ENCODE measurements at places on chromosomes 16 and 17.

DNA sequence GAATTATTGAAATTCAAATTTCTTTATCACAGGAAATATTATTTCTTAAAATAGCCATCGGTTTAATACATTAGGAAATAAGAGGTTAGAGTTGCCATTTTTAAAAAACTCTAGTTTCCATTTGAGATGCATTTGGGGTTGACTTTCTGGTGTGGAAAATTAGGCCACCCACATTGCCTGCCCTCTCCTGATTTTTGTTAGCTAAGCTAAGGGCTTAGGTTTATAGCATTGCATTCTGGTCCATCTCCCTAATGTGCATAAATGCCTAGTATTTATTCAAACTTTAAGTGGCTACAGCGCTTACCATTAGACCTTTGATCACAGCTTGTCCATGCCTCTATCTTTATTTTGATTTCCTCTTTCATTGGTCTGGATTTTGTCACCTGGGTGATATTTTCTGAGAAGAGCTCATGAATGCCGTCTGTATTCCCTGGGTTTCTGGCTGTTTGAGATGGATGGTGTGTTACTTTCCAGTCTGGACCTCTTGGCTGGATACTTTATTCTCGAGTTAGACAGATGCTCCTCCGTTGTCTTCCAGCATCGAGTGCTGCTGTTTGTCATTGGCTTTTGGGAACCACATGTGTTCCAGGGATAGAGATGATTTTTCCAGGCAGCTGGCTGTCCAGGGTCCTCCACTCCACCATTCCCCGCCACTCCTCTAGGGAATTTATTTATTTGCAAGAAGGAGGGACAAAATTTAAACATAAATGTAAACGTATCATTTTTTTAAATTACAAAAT, 120.3 kb downstream of the KATNIP start:
- no peak for DNase-seq

- DNase-seq, result no peak
These were observed 23.6 kb downstream of the ADAM11 start for GRCh38 chr17:44782326-44782850.

DNA sequence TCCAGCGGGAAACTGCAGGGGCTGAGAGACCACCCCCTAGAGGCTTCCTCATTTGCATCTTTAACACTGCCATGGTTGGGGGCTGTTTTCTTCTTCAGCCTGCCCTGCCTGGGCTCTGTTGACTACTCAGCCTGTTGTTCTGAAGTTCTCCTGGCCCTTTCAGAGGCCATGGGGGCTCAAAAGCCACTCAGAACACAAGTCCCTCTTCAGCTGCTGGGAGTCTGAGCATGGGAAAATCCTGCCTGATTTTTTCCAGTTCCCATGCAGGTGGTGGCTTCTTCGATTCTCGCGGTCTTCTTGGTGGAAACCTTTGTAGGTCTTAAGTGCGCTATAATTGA, 36.3 kb downstream of the PLCG2 start:
- no peak for DNase-seq

- DNase-seq, result no peak
These were observed 2.0 kb downstream of the TUBD1 start for GRCh38 chr17:59890720-59891119.

DNA sequence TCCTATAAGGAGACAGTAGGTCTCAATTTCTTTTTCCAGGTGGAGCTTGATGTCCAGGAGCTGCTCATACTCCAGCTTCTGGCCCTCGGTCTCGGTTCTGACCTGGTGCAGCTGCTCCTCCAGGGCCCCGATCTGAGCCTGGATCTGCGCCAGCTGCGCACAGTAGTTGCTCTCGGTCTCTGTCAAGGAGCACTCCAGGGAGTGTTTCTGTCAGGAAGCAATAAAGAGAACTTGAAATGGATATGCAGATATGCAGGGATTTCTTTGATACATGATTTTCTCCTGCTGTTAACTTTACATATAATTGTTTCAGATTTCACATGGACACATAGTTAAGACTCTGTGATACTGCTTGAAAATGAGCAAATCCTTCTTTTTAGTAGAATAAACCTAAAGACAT, 4.7 kb downstream of the KRT25 start:
- no peak for DNase-seq

- no peak for DNase-seq
These were observed 2.6 kb downstream of the RAI1 start for GRCh38 chr17:17683710-17684365.

DNA sequence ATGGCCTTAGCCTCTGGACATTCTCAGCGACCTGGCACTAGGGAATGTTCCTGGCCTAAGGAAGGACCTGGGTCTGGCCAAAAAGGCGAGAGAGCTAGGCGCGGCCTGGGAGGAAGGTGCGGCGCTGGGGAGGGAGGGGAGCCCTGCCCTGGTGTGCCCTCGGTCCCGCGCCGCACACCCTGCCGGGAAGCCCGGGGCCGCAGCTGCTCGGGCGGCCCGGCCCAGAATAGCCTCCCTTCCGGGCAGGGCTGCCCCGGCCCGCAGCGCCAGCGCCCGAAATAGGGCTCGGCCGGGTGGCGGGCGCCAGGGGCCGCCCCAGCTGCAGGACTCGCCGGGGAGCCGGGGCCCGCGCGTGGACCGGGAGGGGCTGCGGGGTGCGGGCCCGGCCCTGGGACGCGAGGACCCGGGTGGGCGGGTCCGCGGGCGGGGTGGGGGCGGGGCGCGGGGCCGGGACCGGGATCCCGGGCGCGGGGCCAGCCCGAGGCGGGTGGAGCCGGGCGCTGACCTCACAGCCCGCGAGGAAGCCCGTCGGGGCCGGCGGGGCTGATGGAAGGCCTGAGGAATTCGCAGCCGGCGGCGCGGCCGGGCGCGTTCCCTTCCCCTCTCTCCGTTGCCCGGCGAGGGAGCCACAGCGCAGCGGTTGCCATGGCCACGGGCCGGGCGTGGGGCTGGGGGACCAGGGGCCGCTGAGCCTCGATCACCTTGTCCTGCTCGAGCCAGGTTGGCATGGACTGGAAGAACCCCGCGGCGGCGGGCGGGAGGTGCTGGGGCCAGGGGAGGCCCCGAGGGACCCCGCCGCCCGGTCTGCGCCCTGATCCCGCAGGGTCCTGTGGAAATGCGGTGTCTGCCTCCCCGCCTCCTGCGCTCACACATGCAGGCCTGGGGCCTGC, 18.1 kb downstream of the SOCS3 start:
- no peak for DNase-seq

DNA sequence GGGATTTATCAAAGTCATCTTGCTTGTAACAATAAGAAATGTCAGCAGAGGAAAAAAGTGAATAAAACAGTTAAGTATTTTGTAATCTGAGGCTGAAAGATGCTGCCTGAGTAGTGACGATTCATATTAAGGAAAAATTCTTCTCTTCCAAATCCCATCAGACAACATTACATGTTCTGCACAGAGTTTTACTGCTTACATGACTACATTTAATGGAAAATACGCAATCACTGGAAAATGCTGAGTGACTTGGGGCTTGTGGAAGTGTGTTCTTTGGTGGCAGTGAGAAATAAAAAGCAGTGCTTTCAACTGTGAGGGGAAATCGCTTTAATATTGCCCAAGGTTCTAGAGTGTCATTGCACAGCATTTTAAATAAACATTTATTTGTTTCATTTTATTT, 1025.2 kb upstream of the GOT2 start:
- DNase-seq, result no peak

DNA sequence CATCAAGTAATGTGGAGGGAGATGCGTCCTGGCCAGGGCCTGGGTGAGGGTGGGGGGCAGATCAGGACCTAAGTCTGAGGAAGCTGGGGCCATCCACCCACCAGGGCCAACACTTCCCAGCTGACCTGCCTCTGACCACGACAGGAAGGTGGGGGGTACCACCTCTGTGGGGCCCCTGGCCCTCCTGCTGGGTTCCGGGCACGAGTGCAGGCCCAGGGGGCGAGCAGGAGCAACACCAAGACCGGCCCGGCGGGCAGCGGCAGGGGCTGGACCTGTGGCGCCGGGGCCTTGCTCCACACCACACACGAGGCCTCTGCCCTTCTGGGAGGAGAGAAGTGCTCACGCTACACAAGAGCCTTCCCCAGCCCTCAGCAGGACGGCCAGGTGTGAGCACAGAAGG, 13.3 kb downstream of the PDIA2 start:
- DNase-seq, result no peak

DNA sequence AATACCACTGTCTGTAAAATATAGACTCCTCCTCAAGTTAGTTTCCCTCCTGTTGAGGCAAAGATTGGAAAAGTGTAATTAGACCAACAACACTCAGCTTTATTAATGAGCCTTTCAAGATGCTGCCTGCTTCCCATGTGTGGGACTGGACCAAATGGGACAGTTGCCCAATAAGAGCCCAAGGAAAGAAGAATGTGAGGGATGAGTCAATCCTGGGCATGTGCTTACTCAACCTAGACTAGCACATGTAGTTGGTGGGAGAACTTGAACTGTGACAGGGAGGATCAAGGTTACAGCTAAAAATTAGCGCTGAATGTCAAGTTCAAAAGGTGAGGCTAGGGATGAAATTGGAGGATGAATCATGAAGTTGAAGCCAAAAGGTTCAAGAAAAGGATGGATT, 435.5 kb downstream of the CA10 start:
- DNase-seq, result no peak

GRCh38 chr17:65794572-65794971, 233.1 kb upstream of the AXIN2 start:
- DNase-seq, result no peak

DNA sequence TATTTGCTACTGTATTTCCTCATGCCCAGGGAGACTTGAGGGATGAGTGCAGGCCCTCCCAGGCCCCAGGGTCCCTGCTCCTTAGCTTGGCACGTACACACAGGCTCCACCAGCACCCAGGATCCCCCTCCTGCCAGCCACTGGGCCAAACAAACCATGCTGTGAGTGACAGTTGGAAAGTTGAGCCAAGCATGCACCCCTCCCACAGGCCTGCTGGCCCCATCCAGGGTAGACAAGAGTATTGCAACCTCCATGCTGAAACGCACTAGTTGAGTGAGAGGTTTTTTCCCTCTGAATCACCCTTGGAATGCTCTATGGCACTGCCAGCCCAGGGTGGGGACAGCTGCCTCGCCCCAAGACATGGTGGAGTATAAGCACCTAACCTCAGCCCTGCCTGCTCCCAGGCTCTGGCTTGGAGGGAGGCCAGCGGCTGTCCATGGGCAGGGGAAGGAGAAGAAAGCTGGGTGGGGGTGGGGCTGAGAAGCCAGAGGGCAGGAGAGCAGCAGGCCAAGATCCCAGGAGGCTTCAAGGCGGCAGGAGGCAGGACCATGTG, 49.6 kb downstream of the PITPNM3 start:
- DNase-seq, result no peak

DNA sequence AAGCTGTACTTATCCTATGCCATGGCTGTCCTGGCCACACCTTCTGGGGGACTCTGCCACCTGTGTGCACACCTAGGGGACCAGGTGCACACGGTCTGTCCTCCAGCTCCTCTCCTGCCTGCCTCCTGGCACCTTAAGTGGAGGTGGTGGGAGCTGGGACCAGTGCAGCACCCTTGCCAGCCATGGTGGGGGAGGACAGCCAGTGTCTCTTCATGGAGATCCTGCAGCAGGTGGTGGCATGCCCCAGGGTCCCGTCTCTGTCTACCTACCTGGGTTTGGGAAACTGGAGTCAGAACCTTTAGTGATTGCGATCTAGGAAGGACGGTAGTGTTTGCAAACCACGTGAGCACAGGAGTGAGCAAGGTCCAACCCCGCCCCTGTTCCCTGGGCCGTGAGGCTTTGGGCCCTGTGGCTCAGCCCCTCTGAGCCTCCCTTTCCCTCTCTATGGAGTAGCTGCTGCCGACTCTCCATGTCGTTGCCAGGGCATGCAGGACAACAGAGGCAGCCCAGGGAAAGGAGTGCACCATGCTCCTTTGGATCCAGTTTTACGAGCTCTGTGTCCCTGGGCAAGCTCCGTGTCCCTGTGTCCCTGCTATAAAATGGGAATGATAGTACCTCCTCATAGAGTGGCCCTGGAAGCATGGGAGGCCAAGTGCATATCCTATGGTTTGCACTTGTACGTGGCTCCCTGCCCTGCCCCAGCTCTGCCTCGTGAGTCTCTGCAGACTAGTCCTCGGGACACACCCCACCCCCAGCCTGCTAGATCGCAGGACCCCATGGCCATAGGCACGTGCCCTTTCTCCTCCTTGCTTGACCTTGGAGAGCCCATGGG, 7.1 kb downstream of the ADGRG1 start:
- no peak for DNase-seq
